ENCODE measurements at places on chromosomes 12 and 14.

DNA sequence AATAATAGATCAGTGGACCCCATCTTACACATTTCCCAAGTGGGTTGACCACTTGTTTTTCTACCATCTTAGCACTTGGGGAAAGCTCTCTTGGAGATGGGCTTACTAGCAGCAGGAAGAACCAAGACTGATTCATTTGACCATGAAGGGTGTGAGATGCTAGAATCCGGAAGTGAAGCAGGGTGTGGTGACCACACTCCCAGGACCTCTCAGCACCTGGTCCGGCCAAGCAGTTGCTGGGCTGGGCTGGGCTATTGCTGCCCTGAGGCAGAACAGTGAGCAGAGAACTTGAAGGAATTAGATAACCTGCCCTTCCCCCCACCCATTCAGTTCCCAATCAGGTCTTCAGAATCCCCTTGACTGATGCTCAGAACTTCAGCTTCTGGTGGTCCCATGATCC, 24.4 kb downstream of the ADCY6 start:
- no peak for DNase-seq

DNA sequence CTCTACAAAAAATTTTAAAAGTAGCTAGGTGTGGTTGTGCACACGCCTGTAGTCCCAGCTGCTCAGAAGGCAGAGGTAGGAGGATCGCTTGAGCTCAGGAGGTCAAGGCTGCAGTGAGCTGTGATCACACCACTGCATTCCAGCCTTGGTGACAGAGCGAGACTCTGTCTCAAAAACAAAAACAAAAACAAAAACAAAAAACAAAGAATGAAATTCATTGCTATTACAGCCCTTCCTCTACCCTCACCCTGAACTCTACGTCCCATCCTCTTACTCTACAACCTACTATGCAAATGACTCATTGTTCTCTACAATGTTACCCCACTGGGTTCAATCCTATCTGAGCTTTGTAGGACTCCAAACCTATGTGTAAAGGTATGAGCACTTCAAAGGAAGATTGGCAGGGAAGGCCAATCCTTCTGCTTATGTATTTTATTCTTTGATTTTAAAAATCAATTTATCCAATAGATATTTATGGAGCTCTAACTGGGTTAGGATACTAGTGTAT, 39.3 kb downstream of the NINJ2 start:
- DNase-seq, result no peak

- DNase-seq, result no peak
Measured at GRCh38 chr12:1837541-1838204, 17.3 kb downstream of the LRTM2 start.

DNA sequence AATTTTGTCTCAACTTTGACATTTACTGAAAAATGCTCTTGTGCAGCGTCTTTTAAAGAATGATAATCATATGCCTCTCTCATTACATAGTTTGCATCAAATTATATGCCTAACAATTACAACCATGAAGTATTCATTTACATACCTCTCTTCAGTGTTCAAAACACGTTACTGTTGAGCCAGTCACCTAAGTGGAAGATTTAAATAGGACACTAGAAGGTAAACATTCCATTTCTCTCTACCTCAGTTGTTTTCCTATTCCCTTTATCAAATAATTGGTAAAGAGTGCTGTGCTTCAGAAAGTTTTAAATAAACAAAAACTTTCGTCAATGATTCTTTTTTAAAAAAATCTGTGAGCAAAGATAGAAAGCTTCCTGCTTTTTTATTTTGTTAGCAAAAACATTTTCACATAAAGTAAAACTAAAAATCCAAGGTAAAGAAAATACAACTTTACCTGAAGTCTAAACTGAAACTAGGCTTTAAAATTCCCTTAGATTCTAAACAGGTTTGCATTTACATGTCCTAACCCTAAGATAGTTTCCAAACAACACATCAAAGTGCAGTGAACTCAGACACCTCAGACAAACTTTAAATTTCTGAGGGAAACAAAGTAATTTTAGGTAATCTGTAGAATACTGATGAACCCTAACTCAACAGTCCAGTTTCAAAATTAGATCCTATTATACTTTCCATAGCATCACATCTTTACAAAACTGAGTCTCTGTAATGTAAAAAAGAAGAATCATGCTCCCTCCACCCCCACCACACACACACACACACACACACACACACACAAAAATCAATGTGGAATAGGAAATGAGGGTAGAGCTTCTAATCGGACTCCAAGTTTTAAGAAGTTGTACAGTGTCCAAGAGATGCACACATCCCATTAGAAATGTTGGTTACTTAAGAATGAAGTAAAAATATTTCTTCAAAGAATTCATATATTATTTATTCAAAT, 46.2 kb downstream of the PAWR start:
- no peak for DNase-seq

GRCh38 chr14:72598306-72598705, 295.6 kb downstream of the DPF3 start:
- no peak for DNase-seq

DNA sequence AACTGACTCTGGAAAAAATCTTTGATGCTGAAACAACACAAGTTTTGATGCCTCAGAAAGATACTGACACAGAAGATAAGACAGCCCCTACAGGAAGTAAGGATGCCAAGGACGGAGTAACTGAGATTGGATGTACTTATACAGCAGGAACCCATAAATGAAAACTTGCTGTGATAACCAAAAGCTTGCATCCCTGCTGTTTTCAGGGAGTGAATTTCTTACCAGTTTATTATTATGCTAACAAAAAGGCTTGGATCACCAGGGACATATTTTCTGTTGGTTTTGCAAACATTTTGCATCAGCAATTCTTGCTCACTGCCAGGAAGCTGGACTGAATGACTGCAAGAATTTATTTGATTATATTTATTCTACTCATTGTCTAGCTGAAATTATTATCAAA, 197.7 kb downstream of the NAV3 start:
- DNase-seq, result no peak

DNA sequence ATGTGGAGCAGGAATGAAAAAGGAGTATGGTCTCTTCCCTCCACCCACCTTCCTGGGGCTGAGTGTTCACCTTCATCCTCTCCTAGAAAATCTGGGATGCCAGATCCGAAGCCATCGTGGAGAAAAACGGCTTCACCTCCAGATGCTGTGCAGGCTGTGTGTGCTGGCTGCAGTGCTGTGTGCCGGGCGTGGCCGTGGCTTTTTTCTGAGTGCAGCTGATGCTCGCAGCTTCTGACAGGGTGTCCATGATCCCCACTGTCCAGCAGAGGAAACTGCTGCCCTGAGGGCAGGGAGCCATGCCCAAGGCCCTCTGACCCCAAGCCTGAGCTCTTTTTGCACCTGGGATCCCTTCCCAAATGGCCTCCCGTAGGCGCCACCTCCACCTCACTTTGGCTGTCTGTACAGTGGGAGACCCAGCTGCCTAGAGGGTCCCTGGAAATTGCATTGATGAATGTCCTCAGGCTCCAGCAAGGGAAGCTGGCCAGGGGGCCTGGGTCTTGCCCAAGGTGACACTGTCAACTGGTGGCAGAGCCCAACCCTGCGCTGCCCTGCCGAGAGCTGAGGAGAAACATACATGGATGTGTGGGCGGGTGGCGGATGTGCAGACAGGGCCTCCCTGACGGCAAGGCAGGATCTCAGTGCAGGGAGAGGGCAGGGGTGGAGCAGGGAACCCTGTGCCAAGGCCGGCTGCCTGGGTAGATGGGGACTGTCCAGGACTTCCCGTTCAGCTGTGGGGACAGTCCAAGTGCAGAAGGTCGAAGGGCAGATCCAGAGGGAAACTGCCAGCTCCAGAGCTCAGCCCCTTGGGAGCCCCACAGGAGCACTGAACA, 53.3 kb downstream of the BEGAIN start:
- DNase-seq, result no peak

DNA sequence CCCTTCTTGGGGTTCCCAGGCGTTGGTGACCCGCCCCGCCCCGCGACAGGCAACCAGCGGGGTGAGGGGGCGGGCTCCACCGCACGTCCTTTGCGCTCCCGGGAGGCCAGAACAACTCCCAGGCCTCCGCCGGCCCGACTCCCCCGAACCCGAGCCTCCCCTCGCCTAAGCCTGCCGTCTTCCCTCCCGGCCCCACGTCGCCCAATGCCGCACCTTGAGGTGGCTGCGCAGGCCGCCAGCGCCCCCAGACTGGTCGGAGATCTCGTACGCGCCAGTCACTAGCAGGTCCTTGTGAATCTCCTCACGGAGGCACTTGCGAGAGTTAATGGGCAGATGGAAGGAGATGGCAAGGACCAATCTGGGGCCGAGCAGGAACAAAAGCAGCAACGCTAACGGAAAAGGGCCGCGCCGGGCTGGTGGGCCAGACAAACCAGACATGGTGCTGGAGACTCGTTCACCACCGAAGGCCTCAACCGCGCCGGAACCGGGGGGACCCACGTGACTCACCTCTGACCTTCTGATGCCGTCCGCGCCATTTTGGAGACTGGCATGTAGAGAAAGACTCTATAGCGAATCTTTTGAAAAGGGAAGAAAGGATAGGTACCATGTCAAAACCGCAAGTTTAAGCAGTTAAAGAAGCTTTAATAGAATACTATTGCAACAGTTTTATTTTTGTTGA, at the start of gene TMED10:
Gene TMED10 (minus strand): TSS at position 471 of the 679 bp plus-strand sequence. CDS start 33 bp downstream, at position 438.
- peak; percentile 85 for DNase-seq

DNA sequence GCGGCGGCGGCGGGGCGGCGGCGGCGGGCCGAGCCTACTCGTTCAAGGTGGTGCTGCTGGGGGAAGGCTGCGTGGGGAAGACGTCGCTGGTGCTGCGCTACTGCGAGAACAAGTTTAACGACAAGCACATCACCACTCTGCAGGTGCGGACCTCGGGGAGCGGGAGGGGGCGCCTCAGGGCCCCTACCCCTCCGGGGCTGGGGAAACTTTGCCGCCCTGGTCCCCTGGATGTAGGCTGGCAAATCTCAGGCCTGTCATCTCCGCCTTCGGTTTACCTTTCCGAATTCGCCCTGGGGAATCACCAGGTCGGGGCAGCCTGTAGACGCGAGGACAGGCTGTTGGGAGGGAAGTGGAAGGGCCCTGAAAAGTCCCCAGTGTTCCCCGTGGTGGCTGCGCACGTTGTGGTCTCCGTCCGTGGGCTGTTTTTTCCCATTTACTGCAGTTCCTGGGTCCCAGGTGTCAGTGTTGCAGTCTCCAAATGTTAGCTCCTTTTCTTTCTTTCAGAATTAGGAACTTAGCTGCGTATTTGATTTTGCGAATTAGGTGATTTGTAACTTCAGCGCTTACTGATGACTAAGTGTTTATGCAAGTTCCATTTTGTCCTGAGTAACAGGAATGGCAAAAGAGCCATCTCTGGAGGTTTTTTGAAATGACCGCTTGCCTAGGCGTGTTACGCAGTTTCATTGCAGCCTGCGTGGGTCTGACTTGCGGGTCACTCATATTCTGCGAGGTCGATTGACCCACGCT, 656 bp downstream of the RAB21 start:
- no peak for DNase-seq

- DNase-seq, result no peak
Measured at GRCh38 chr14:74942181-74942580, 13.2 kb downstream of the PGF start.

GRCh38 chr14:82447586-82447985, 913.9 kb upstream of the SEL1L start:
- DNase-seq, result peak; percentile 1

Measured in DMS153 (cell line).